Umbilical cord (tissue), 2 donors: ENCODE measurements at places on chromosomes 12 and 14. TPM values are rescaled to one million over a fixed set of nuclear protein-coding genes. Genes with fewer than 3 reads are reported as not detected.

The SLC4A8 gene
- total RNA-seq, result 2.6 TPM

The SMIM41 gene
- total RNA-seq, result not detected

The SRSF9 gene
- total RNA-seq, result 86.7 TPM

The TOX4 gene
- total RNA-seq, result 15.4 TPM

The TDRD9 gene
- total RNA-seq, result 0.96 TPM

The CRY1 gene
- total RNA-seq, result 52.0 TPM

The MYH6 gene
- total RNA-seq, result not detected

DNA sequence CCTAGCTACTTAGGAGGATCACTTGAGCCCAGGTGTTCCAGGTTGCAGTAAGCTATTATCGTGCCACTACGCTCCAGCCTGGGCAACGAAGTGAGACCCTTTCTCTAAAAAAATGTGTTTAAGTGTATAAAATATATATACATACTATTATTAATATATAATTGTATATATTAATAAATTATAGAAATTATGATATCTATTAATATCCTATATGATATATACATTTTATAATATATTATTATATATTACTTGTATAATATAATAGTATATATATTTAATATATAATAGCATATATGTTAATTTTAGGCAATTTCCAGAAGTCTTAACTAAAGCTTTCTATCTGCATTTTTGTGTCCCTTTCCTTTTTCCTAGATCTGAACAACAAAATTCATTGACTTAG lies 12.3 kb downstream of the ALDH1L2 start:
- DNase-seq, result no peak

DNA sequence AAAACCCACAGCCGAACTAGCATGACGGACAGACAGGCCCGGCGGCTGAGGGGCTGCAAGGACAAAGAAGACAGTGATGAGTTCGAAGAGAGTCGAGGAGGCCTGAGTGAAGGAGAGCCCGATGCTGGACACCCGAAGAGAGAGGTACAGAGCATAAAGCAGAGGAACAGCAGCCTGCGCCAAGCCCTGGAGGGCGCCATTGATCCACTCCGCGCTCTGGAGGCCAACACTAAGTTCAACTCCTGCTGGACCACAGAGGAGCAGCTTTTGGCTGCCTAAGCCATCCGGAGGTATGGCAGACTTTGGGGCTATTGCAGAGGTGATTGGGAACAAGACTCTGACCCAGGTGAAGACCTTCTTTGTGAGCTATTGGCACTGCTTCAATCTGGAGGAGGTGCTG lies 7.8 kb upstream of the PLXNC1 start:
- DNase-seq, result no peak

DNA sequence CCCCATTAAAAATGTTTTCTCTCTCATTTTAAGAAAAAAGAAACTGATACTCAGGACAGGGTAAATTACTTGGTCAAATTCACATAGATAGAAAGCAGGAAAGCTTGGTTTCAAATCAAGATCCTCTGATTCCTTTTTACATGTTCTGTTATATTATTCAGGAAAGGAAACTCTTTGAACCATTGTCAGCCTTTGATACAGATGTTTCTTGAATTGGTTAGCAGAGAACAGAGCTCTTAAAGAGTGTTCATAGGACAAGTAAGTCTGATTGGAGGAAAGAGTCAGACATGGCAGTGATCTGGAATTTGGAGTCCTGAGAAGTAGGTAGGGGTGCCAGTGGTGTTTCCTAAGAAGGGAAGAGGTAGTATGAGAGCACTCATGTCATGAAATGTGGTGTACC lies 165.2 kb upstream of the BCL2L14 start:
- no peak for DNase-seq

DNA sequence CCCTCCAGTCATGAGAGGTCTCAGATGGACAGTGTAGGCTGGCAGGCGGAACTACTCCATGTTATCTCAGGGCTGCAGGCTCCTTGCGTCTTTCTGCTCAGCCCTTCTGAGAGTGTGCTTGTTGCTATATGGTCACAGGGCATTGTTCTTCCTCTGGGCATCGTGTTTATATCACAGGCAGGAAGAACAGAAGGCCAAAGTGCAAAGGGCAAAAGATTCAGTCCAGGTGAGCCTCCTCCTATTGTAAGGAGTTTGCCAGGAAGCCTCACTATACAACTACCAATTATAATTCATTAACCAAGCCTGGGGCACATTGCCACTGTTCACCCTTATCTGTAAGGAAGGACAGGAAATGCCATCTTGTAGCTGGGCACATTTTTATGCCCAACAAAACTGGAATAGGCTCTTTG lies 195.5 kb upstream of the KITLG start:
- no peak for DNase-seq

DNA sequence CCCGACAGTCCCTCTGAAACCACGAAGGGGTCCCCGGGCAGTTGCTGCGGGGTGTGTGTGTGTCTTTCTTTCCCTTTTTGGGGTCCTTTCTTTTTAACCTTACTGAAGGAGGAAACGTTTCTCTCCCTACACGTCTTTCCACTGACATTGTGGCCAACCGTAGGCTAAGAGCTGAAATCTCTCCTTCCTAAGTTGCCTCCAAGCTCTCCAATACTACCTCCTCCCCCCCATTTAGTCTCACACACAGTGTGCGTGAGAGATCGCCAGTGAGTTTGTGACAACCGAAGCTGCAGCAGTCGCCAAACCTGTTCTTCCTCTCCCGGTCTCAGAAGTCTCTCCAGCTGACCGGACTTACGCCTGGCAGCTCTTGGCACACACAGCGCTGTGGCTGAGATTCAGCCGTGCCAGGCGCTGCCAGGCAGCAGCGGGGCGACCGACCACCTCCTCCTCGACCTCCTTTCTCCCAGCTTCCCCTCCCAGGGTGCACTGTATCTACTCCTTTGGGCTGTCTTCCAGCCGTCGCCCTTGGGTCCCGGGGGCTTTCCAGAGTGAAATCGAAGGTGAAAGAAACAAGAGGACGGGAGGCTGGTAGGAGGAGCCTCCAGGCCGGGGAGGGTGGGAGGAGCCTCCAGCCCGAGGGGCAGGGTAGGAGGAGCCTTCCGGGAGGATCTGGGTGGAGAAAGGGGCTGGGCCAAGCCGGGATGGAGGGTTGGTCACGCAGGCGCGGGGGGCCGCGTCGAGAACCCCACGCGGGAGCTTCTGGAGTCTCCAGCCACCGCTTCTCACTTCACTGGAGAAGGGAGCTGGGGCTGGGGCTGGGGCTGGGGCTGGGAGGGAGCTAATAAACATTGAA lies at the start of gene TMTC2:
Gene TMTC2, plus strand, starts transcription at position 739 of the 853 bp plus-strand sequence.
- peak; percentile 97 for DNase-seq

- no peak for DNase-seq
Observed at GRCh38 chr12:26863515-26863914, 30.5 kb upstream of the ITPR2 start.

GRCh38 chr12:109740694-109741245 lies 27.1 kb downstream of the FAM222A start:
- no peak for DNase-seq

DNA sequence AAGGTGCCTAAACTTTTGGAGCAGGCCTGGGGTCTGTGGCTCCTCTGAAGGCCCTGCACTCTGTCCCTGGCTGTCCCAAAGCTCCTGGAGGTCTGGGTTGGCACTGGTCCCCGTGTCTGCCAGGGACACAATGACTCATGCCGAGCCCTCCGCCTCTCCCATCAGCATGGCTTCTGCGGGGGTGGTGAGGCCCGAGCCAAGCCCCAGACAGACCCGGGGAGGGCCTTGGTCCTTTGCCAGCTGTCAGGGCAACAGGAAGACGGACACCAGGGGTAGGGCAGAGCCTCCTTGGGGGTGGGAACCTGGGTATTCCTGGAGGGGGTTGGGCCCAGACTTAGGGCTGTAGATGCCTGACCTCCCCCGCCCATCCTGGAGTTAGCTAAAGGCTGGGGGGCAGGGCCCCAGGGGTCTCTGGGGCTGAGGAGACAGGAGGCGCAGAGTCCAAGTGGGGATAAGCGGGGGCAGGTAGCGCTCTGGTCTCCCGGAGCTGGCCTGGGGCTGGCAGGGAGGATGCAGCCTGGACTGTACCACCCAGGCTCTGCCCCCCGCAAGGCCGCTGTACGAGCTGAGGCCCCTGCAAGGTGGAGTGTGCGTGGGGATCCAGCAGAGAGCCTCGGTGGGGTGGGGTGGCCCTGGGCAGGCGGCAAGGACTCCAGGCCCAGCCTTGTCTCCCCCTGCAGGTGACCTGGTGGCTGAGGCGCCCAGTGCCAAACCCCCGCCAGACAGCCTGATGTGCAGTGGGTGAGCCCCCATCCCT lies 16.4 kb upstream of the PUS1 start:
- DNase-seq, result peak; percentile 72

- DNase-seq, result no peak
Observed at GRCh38 chr14:103418481-103418818, 33.2 kb downstream of the MARK3 start.

- DNase-seq, result peak; percentile 28
Observed at GRCh38 chr14:104299993-104300761, 161.8 kb downstream of the KIF26A start.

- no peak for DNase-seq
Observed at GRCh38 chr12:50246873-50247612, 36.3 kb downstream of the LIMA1 start.

GRCh38 chr14:86166541-86166940 lies 636.6 kb downstream of the FLRT2 start:
- no peak for DNase-seq
